ENCODE measurements at places on chromosomes 7 and 10.
A peak's percentile ranks its signal among the peaks of the same experiment; 100 is the strongest.

DNA sequence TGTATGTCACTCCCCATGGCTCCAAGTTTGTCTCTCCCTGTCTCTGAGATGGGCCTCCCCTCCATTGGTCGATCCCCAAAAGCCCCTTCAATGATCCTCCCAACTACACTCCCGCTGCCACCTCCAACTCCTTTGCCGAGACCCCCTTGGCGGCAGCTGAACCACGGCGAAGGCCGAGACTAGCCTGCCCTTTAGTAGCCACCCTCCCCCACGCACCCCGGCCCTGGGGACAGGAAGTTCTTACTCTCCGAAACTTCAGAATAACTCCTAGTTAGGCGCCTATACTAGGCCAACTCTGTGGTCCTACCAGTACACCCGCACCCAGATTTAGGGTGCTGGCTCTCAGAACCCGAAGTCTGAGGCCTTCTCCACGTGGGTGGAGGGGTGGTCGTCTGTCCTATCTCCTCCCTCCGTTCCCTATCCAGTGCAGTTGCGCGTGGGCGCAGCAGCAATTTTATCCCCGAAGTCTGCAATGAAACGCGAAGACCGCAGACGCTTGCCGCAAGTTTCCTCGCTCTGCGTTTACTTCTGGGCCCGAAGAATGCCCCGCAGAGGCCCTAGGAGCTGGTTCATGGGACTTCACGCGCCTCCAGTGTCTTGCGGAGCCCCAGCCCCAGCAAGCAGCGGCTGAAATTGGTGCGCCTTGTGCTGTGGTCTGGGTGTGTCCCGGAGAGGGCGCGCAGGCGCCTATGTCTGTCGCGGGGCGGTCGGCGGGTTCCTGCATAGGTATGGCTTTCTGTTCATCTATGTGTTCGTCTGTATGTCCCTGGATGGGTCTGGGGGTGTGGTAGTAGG, 82.6 kb upstream of the SLF2 start:
- no peak for DNase-seq

DNA sequence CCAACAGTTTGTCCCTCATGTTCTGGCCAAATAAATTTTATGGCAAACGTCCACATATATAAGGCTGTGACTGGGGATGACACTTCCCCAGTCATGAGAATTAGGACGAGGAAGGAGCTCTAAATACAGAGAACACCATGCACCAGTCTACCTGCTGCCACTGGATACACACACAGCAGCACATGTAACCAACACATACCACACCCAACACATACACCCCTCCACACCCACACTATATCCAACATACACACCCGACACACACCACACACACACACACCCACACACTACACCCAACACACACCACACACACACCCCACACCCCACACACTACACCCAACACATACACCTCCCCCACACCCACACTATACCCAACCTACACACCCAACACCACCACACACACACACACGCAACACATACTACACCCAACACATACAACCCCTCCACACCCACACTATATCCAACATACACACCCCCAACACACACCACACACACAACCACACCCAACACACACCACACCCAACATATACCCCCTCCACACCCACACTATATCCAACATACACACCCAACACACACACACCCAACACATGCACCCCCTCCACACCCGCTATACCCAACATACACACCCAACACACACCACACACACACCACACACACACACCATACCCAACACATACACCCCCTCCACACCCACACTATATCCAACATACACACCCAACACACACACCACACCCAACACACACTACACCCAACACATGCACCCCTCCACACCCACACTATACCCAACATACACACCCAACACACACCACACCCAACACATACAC, 74.1 kb downstream of the HIPK2 start:
- no peak for DNase-seq

DNA sequence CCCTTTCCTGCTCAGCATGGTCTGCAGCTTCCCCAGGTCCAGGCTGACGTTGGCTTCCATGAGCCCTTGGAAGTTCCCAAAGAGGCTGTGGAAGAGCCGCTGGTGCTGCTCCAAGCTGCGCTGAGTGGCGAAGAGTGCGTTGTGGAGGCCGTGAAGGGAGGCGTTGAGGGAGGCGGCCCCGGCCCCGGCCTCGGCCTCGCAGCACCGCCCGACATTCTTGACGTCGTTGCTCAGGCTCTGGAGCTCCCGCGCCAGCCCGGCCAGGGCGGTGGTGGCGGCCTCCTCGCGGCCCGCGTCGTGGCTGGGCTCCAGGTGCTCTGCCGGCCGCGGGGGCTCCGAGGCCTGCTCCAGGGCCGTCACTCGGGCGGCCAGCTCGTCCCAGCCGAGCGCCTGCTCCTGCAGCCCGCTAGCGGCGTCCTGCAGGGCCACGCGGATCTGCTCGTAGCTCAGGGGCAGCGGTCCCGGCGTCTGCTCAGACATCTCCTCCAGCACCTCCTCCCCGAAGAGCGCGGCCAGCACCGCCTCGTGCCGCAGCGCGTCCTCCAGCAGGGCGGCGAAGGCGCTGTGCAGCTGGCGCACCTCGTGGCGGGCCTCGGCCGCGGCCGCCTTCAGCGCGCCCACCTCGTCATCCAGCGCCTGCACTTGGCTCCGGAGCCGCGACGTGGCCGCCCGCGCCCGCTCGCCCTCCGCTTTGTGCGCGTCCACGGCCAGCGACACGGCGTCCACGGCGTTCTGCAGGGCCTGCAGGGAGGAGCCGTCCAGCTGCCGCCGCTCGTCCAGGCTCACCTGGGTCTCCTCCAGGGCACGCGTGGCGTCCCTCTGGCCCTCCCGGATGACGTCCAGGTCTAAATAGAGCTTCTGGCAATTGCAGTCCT, 14.7 kb downstream of the MMRN2 start:
- no peak for DNase-seq

DNA sequence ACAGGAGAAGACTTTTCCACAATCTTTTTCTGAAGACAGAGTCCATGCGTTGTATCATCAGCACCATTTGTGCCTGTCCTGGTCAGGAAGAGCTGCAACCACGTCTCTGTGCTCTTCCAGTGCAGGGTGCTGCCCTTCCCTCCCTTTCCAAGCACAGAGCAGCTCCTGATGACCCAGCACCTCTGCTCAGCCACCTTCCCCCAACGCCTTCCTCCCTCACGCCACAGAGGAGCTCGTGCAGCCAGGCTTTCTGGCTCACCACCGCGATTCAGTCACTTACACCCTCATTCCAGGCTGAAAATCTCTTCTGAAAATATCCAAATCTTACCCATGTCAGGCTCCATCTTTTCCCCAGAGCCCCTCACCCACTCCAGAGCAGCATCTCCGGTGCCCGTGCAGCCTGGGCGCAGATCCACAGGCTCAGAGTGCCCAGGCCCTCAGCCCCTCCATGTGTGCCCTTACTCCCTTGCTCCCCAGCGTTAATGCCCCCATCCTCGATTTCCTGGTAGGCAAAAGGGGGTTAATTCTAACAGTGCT, 181.5 kb downstream of the DIP2C start:
- DNase-seq, result no peak

DNA sequence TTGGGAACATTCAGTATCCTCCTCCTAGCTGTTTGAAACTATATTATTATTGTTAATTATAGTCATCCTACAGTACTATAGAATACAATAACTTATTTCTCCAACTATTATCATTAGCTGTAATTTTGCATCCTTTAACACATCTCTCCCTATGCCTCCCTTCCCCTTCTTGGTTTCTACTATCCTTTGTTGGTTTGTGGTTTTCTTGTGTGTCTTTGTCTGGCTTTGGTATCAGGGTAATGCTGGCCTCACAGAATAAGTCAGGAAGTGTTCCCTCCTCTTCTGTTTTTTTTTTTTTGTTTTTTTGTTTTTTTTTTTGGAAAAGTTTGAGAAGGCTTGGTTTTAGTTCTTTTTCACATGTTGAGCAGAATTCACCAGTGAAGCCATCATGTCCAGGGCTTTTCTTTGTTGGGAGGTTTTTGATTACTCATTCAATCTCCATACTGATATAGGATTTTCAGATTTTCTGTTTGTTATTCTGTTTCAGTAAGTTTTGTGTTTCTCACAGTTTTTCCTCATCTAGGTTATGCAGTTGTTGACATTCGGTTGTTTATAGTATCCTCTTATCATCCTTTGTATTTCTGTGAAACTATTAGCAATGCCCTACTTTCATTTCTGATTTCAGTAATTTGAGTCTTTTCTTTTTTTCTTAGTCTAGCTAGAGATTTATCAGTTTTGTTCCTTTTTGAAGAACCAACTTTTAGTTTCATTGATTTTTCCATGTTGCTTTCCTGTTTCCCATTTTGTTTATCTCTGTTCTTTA, 21.6 kb downstream of the C1GALT1 start:
- peak; percentile 54 for DNase-seq

GRCh38 chr7:94649450-94649849, 6.5 kb downstream of the SGCE start:
- DNase-seq, result no peak

- no peak for DNase-seq
Observed at GRCh38 chr7:91149341-91150246, 114.6 kb upstream of the FZD1 start.

GRCh38 chr10:70940834-70941568, 52.6 kb upstream of the PCBD1 start:
- DNase-seq, result no peak

GRCh38 chr7:54591404-54592386, 49.5 kb downstream of the VSTM2A start:
- DNase-seq, result no peak

DNA sequence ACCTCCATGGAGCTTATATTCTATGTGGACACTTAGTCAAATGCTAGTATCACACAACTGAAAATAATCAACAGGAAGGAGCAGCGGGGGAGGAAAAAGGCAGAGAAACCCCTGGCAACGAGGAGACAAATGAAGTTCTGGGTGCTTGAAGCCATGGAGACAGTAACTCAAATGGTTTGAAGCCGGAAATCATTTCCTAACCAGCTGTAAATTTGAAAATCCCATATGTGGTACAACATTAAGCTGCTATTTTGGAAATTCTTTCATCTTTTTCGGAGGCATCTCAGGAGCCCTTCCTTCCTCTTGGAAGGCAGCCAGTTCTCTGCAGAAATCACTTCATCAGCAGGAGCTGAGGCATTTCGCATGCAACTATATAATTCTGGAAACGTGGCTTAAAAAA, 91.4 kb downstream of the PPP1R3C start:
- peak; percentile 7 for DNase-seq

GRCh38 chr7:8785081-8785480, 351.7 kb downstream of the NXPH1 start:
- DNase-seq, result no peak

GRCh38 chr7:114062810-114063209, 144.0 kb upstream of the PPP1R3A start:
- peak; percentile 67 for DNase-seq

DNA sequence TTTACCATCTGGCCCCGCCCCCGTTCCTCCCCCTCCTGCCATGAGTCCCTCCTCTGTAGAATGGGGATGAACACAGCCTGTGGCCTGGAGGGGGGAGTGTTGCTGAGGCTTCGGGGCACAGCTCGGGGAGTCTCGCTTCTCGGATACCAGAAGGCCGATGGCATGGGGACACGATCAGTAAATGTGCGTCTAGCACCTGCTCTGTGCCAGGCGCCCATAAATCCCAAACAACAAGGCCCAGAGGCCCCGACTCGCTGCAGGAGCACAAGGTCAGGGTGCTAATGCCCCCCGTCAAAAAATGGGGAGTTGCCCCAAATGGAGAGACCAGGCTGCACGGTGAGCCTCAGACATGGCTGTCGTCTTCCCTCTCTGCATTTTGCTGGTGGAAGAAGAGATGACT, 40.7 kb downstream of the JAKMIP3 start:
- DNase-seq, result no peak

GRCh38 chr10:122962405-122962804, 8.4 kb upstream of the C10orf88 start:
- DNase-seq, result no peak

DNA sequence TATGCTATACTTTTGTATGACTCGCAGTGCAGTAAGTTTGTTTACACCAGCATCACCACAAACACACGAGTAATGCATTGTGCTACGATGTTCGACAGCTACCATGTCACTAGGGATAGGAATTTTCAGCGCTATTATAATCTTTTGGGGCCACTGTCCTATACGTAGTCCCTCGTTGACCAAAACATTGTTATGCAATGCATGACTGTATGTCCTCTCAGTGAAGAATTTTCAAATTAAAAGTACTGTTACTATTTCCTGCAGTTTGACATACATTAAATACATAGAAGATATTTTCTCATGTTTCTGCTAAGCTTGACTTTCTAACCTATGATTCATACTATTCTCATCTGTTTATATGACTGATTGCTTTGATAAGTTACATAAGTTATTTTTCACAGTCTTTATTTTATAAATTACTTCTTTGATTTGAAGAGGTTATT, 203.6 kb downstream of the VTI1A start:
- DNase-seq, result no peak

DNA sequence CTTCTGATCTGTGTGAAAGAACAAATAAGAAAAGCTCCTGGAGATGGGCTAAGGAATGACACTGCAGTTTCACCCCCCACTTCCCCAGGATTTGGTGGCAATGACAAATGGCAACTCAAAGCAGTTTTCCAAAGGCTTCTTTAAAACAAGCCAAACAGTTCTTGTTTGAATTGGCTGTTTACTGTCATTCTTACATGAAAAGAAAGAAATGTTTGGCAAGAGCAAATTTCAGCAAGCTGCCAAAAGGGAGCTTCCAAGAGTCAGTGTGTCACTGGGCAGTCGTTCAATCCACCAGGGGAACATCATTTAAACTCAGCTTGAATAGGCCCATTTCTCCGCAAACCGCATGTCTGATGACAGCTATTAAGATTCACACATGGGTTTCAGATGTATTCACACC, 119.0 kb upstream of the RHOBTB1 start:
- DNase-seq, result no peak

DNA sequence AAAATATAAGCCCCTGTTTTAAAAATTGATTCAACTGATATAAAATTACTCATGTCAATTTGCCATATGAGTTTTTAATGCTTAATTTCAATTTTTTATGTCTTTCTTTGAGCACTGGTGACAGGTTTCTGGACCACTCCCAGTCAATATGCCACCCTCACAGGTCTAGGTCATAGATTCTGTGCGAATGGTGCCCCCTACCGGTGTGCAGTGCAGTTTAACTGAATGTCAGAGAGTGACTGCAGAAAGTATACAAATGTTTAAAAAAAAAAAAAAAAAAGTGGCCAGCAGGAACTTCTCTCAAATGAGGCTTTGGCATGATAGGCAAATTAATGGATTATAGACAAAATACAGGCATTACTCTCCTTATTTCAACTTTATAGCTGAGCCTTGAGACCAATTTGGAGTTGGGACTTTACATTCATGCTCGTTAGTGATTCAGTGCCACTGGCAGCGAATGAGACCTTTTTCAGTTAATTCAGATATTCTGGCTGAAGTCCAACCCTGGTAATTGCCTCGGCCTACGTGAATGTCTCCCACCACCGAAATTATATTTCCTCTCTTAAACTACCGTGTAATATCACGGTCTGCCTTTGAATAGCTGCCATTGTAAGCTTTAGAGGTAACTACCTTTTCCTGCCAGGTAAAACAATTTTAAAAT, 427.6 kb downstream of the PHTF2 start:
- peak; percentile 2 for DNase-seq

GRCh38 chr10:78929541-78929940, 139.2 kb upstream of the ZMIZ1 start:
- DNase-seq, result no peak

- DNase-seq, result no peak
Observed at GRCh38 chr7:120190566-120190965, 82.4 kb upstream of the KCND2 start.

Data from KBM-7 (cell line).